EH (cell line): ENCODE measurements at places on chromosomes 11 and 22.

DNA sequence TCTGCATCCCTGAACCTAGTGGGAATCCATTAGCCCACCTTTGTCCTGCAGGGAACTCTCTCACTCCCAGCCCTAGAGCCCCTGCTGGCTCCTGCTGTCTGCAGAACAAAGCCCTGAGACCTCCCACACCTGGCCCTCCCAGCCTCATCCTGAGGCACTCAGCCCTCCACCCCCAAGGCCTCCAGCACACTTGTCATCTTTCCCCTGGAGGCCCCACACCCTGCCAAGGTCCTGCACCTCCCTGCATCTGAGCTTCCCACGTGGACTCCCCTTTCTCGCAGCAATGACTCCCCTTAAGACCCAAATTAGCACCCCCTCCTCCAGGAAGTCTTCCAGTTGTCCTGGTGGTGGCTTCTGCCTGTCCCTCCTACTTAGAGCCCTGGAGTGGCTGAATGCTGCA, 42.3 kb upstream of the LINC01488 start:
- DNase-seq: no peak

GRCh38 chr11:66061268-66061667, 8.8 kb upstream of the PACS1 start:
- DNase-seq: no peak

- peak; percentile 73 for DNase-seq
These were observed 5.2 kb upstream of the MAP6 start for GRCh38 chr11:75673977-75674582.

- DNase-seq: no peak
These were observed 197.0 kb upstream of the SORL1-AS1 start for GRCh38 chr11:121649798-121650197.

GRCh38 chr11:2383852-2384804, 7.0 kb downstream of the CD81 start:
- DNase-seq: no peak

GRCh38 chr11:33347490-33348125, 90.4 kb downstream of the HIPK3 start:
- DNase-seq: no peak

- no peak for DNase-seq
These were observed 36.0 kb downstream of the COMMD9 start for GRCh38 chr11:36253238-36253637.
